ENCODE measurements at places on chromosomes 16 and 17.

- DNase-seq: no peak
Observed at GRCh38 chr17:49548506-49549310, 27.0 kb upstream of the NXPH3 start.

DNA sequence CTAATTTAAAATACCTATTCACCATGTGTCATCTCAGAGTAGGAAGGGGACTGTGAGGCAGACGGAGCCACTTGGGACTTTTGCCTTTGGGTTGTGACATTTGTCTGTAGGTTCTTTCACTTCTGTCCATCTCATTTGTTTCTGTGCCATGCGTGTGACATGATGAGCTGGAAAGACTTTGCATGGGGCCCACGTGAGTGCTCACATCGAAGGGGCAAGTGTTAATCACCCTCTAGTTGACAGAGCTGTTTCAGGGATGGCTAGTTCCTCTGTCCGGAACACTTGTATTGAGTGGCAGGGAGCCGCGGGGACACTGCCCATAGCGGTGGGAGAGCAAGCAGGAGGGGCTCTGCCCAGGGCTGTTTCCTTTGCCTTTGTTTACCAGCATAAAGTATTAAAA, 112.0 kb downstream of the RPTOR start:
- DNase-seq: no peak

- DNase-seq: no peak
Observed at GRCh38 chr17:17252149-17252661, 15.2 kb upstream of the FLCN start.

GRCh38 chr16:90035902-90036301, 16.6 kb upstream of the DBNDD1 start:
- DNase-seq: no peak

GRCh38 chr17:44112284-44113280, 10.9 kb downstream of the HDAC5 start:
- no peak for DNase-seq
